ENCODE measurements at places on chromosomes 13 and 19.

DNA sequence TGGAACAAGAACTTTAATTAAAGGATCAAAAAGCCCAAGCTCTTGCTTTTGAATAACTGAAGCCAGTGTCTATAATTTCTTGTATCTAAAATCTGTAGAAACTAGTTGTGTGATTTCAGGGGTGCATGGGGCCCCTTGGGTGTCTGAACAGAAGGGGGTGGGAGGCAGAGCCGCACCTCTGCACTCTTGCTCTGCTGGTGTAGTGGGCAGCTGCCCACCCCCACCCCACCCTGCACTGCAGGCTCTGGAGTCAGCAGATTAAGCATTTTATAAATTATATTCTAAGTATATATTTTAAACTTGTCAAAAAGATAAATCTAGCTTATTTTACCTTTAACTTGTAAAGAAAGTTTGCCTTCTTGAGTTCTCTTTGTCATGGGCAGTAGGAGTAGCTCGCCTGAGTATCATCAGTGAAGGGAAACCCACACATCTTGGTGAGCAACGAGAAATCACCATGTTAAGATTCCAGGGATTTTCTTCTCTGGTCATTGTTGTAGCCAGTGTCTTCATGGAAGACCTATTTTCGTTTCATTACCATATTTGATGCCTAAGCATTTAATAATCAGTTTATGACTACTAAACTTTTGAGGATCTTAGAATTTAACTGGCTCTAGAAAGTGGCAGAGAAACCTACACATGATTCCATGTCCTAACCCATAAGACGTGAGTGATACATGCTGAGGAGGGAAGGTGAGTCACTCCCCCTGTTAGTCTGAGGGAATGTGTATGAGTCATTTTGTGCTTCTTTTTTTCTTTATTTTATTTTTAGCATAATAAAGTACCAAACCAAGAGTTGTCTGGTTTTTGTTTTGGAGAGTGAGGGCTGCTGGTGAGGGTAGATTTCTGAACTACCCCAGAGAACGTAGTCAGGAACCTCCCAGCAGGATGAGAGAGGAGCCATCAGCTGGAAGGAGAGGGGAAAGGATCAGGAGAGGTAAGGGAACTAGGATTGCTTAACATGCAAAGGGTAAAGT is 7.7 kb downstream of the UBE2L5 start:
- DNase-seq = no peak

- no peak for DNase-seq
Observed at GRCh38 chr13:29509999-29510589, 85.4 kb downstream of the SLC7A1 start.

DNA sequence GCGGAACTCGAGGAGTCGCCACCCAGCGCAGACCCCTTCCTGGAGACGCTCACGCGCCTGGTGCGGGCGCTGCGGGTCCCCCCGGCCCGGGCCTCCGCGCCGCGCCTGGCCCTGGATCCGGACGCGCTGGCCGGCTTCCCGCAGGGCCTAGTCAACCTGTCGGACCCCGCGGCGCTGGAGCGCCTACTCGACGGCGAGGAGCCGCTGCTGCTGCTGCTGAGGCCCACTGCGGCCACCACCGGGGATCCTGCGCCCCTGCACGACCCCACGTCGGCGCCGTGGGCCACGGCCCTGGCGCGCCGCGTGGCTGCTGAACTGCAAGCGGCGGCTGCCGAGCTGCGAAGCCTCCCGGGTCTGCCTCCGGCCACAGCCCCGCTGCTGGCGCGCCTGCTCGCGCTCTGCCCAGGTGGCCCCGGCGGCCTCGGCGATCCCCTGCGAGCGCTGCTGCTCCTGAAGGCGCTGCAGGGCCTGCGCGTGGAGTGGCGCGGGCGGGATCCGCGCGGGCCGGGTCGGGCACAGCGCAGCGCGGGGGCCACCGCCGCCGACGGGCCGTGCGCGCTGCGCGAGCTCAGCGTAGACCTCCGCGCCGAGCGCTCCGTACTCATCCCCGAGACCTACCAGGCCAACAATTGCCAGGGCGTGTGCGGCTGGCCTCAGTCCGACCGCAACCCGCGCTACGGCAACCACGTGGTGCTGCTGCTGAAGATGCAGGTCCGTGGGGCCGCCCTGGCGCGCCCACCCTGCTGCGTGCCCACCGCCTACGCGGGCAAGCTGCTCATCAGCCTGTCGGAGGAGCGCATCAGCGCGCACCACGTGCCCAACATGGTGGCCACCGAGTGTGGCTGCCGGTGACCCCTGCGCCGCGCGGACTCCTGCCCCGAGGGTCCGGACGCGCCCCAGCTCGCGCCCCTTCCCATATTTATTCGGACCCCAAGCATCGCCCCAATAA is 2.3 kb downstream of the AMH start:
- DNase-seq = no peak

DNA sequence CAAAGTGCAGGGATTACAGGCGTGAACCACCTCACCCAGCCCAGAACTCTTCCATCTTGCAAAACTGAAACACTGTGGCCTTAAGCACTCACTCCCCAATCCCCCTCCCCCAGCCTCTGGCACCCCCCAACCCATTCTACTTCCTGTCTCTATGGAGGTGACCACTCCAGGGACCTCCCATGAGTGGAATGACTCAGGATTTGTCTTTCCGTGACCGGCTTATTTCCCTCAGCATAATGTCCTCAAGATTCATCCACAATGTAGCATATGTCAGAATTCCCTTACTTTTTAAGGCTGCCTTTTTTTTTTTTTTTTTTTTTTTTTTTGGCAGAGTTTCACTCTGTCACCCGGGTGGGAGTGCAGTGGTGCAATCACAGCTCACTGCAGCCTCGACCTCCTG is 3.6 kb upstream of the F2RL3 start:
- DNase-seq = no peak

DNA sequence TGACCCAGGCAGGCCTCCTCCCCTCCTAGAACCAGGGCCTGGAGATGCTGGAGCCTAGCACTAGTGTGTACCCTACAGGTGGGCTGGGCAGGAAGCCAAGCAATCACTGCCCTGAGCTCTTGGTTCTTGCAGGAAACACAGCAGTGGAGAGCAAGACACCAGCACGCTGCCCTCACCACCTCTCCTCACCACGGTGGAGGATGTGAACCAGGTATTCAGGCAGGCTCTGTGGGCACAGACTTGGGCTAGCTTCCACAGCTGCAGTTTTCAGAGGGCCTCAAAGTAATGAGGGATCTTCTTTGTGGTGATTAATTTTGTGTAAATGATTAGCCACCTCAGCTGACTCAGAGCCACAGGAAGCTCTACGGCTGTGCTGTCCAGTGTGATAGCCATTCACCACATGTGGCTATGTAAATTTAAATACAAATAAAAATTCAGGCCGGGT is 13.6 kb upstream of the GPI start:
- no peak for DNase-seq

GRCh38 chr19:14402332-14403144 is 16.6 kb downstream of the DDX39A start:
- DNase-seq = no peak

- DNase-seq = no peak
Observed at GRCh38 chr13:41418731-41419130, 38.6 kb upstream of the RGCC start.
